T47D (cell line): ENCODE measurements at places on chromosomes 12 and 14.

GRCh38 chr12:10196210-10196609 lies 16.5 kb upstream of the GABARAPL1 start:
- no peak for DNase-seq

DNA sequence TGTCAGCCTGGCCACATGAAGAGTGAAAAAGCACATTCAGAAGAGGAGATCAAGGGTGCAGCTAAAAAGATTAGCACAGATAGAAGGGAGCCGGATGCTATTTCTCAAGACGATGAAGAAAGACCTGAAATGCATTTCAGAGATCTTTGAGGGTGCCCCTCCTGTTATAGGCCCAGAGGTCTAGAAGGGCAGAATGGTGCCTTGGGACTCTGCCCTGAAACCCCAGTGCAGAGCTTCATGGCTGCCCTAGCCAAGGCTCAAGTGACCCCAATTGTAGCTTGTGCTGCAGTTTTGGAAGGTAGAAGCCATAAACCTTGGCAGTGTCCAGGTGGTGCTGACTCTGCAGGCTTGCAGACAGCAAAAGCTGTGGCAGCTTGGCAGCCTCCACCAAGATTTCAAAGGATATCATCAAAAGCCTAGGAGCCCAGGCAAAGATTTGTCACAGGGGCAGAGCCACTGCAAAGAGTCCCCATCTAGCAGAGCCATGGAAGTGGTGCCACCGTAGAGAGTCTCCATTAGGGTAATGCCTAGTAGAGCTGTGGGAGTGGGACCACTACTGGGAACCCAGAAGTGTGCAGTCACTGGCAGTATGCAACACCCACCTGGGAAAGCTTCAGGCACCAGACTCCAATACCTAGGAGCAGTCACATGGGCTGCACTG lies 6.4 kb downstream of the LACRT start:
- no peak for DNase-seq

- DNase-seq = no peak
These were observed 36.1 kb downstream of the CPSF6 start for GRCh38 chr12:69275471-69275891.

- no peak for DNase-seq
These were observed 569 bp upstream of the ARHGEF40 start for GRCh38 chr14:21069388-21070082.

- DNase-seq = no peak
These were observed 19.4 kb upstream of the EIF5 start for GRCh38 chr14:103314496-103315277.

DNA sequence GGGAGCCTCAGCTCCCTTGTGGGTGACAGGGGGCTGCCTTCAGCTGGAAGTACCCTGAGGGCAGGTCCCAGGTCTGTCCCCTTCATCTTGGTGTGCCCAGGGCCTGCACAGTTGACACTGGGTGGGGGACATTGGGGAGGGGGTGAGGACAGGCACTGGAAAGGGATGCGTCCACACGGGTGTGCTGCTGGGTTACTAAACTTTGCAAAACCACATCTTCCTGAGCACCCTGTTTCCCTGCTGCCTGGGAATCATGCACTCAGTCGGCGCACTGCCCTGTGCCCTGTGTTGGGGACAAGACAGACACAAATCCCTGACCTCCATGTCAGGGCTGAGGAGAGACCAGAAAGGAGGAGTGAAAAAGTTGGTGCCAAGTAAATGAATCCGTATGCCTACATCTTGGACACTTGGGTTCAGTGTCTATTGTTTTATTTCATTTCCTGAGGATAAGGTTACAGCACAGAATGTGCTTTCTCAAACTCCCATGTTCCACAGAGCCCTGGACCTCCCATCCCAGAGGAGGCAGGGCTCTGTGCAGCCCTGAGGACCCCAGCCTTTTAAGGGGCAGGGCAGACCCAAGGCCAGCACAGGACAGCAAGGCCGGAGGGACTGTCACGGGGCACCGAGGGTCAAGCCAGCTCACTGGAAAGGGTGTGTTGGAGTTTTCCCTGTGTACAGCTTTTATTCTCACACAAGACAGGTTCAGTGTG lies 2.9 kb upstream of the SLC25A29 start:
- DNase-seq = no peak

GRCh38 chr14:50520947-50521815 lies 11.2 kb downstream of the MAP4K5 start:
- no peak for DNase-seq

- no peak for DNase-seq
These were observed 444.6 kb upstream of the CCDC196 start for GRCh38 chr14:66041582-66041981.

DNA sequence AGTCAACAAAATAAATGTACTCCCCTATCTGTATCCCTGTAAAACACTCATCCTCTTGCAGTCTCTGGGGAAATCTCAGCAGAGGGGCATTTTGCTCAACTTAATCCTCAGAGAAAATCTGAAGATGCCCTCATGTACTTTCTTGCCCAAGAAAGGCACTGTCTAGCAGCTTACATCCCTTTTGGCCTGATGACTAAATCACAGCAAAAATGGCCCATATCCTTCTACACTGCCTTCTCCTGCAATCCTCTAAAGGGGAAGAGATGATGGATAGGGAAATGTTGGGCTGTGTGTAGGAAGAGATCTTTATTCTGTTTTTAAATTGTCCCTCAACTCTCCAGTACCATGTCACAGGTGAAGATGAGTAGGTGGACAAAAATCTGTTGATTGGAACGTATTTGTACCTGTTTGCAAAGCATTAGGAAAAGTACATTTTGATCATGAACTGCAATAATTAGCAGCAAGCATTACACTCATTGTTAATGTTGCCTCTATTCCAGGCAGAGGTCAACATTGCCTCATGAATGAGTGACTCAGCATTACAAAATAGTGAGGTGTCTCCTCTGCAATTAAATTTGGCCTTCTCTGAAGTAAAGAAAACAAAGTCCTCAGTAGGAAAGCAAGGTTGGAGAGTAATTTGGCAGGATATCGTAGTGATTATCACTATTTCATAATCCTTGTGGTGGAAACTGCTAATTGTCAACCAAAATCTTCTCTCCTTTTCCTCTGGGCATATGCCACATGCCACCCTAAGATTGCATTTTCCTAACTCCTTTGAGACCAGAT lies 172.4 kb upstream of the CAND1 start:
- no peak for DNase-seq

GRCh38 chr12:1984759-1985158 lies 19.5 kb downstream of the DCP1B start:
- no peak for DNase-seq

DNA sequence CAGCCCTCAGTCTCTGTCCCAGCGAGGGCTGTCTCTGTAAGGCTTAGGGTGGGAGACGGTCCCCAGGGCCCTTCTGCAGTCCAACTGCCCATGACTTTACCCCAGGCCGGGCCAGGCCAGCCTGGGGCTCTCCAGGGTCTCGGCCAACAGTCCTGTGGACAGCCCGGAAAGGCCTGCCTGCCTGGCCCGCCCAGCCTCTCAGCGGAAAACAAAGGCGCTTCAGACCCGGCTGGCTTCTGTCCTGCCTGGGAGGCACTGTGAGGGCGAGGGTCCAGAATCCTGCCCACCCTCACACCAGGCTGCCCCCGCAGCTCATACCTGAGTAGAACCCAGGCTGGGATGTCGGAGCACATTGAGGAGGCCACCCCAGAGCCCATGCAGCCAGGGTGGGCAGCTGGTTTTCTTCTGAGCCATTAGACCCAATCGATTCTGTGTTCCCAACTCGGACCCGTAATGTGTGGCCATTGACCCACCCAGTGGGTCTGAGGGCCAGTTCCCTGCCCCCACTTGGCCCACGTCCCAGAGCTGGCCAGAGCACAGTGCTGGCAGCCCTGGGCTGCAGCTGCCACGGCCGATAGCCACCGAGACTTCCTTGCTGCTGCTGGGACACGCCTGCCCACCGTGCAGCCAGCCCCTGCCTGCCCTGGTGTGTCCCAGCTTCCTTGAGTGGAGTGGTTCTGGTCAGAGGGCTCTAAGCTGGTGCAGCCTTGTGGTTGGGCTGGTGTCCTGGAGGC lies 1.6 kb downstream of the CRIP2 start:
- peak; percentile 65 for DNase-seq

DNA sequence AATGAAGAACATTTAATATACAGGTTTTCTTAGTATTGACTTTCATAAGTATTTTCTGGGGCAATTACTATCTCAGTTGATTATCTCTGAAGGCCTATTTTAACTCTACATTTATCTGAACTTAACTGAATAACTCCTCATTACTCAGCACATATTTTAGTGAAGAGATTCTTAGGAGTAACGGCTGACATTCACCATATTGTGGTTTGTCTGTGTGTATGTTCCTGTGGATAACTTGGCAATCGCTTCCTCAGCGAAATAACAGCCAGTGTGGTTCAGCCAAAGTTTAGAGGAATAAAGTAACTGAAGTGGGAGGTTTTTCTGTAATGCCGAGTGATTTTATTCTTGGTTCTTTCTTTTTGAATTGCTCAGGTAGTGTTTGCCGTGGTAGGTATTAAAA lies 168.0 kb downstream of the RAD51B start:
- peak; percentile 42 for DNase-seq

- DNase-seq = no peak
These were observed 20.9 kb downstream of the SYNE3 start for GRCh38 chr14:95495538-95496025.

- DNase-seq = no peak
These were observed 700.0 kb downstream of the TMTC2 start for GRCh38 chr12:83386527-83387264.

DNA sequence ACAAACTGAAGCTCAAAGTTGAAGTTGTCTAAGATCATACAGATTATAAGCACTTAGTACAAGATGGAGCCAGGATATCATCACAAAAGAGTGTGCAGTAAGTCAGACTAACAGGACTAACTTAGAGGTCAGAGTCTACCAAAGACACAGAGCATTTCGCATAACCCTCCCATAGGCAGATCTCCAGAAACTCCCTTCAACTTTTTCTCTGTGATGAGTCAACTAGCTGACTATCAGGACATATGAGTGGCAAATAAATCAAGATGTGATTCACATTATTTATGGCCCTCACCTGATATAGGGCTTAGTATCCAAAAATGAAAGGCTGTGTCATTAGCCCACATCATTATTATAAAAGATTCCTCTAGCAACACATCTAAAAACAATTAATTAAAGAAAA lies 484.6 kb downstream of the GALC start:
- DNase-seq = no peak

DNA sequence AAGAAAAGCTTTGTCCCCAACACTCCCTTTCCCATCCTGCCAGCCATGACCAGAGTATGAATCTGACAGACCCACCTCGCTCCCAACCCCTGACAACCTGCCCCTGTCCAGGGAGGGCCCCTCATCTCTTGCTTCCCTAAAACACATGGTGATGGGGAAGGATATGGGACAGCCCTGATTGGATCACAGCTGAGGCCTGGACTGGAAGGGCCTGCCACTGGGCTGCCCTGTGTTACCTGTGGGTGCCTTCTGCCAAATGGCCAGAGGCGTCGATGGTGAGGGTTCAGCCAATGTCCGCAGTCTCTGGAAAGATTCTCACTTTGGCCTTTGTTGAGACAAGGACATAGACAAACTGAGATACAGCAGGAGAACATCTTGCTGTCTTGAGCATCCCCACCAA lies 13.3 kb upstream of the RERG start:
- no peak for DNase-seq

DNA sequence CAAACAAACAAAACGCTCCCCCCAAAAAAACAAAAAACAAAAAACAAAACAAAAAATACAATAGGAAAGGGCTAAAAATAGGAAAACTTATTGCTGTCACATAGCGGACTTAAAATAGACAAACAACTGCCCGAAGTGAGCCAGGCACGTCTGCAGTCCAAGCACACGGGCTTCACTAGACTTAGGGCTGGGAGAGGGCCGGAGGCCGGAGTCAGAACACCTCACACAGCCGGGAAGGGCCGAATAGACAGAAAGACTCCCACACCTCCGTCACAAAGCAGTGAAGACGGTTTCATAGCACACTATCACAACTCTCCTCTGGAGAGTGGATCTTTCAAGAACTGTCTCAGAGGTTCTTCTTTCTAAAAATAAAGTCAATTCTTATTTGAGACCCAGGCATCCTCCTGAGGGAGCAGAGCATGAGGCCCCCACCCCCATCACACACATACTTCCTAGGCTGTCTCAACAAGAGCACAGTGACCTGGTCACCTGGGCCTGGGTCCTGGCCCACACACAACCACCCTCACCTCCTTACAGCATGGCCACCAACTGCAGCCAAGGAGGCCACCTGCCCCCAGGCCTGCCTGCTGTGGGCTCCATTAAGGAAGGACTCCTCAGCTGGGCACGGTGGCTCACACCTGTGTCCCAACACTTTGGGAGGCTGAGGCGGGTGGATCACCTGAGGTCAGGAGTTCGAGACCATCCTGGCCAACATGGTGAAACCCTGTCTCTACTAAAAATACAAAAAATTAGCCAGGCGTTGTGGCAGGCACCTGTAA lies 6.7 kb downstream of the BAG5 start:
- no peak for DNase-seq

DNA sequence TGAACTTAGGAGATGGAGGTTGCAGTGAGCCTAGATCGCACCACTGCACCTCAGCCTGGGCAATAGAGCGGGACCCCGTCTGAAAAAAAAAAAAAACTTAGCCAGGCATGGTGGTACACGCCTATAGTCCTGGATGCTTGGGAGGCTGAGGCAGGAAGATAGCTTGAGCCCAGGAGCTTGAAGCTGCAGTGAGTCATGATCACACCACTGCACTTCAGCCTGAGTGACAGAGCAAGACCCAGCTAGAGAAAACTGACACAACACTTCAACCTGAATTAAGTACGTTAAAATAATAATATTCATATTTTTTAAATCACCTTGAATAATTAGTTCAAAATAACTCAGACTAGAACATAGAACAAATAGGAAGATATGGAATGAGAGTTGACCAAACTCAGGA lies 5.7 kb upstream of the CATSPERB start:
- DNase-seq = no peak

DNA sequence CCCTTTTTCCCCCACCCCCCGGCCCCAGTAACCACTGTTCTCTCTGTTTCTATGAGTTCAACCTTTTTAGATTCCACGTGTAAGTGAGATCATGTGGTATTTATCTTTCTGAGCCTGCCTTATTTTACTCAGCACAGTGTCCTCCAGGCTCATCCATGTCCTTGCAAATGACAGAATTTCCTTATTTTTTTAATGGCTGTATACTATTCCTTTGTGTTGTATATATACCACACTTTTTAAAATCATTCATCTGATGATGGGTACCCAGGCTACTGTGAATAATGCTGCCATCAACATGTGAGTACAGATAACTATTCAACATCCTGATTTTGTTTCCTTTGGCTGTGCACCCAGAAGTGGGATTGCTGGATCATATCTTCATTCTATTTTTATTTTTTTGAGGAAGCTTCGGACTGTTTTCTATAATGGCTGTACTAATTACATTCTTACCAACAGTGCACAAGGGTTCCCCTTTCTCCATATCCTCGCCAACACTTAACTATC lies 54.7 kb downstream of the DDX51 start:
- no peak for DNase-seq

- DNase-seq = no peak
These were observed 12.6 kb downstream of the R3HDM2 start for GRCh38 chr12:57418255-57418654.

GRCh38 chr12:88585077-88585476 lies 4.8 kb upstream of the KITLG start:
- no peak for DNase-seq

GRCh38 chr14:91270619-91271018 lies 26.1 kb upstream of the GPR68 start:
- DNase-seq = peak; percentile 58

GRCh38 chr12:14239935-14240872 lies 125.3 kb upstream of the ATF7IP start:
- peak; percentile 67 for DNase-seq
